Heart left ventricle (tissue), 16 donors: ENCODE measurements at places on chromosomes 3 and 15. TPM values are rescaled to one million over a fixed set of nuclear protein-coding genes. Genes with fewer than 3 reads are reported as not detected.

- no peak for DNase-seq
Observed at GRCh38 chr3:185764163-185764979, 60.5 kb downstream of the IGF2BP2 start.

DNA sequence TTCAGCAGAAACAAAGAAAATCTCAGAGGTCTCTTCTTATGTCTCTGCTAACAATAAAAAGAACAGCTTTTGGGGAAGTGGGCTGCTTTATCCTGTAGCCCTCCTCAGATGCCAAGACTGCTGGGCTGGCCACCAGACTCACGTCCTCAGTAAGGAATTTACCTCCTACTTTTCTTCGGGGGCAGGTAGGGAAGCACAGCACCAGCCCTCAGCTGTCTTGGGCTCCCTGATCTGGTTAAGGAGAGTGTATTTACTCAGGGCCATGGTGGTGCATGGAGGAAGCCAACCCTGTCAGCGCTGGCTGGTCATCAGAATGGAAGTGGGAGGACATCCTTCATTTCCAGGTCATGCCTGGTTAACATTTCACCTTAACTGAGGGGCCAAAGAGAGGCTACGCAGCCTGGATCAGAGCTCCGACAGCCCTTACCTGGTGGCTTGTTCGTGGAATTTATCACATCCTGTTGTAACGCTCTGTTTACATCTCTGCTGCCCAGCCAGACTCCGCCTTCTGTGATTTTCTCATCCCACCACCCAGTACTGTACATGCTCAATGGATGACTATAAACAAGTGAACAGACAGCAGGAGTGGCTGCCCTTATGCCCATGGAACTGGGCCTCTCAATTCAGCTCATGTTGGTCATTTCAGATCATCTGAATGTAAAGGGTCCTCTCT, 108.3 kb downstream of the IGF2BP2 start:
- no peak for DNase-seq

GRCh38 chr15:43292375-43293078, 25.8 kb upstream of the TGM5 start:
- DNase-seq = no peak

DNA sequence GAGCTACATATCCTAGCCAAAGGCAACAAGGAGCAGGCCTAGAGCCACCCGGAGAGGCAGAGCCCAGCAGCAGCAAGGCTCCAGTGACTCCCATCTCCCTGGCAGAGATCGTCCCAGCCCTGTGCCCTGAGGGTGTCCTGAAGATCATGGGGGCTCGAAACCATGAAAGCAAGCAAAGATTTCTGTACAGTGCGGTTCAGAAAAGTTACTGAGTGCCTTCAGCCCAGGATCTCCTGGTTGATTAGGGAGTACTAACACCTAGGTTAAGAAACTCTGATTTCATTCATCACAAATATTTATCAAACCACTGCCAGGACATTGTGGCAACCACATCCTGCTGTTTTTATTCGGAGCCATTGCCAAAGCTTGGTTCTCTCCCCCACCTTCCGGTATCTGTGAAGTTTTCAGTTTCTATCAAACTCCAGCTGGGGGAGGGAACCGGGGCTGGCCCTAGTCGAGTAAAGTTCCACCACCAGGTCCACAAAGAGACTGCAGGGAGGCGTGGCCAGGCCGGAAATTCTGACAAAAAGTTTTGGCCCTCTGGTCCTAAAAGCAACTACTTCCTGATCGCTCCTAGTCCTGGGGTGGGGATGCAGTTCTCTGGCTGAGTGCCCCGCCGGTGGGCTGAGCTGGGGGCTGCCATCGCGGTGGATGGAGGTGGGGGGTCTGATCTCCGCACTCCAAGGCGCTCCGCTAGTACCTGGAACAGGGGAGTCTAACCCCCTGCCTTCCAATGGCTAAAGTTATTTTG, 1.2 kb downstream of the RAB43 start:
- DNase-seq = peak; percentile 90

- no peak for DNase-seq
Observed at GRCh38 chr3:39025222-39025970, 26.3 kb downstream of the SCN11A start.

The RTP3 gene
- total RNA-seq = not detected

- no peak for DNase-seq
Observed at GRCh38 chr15:68316061-68316804, 38.7 kb downstream of the FEM1B start.

- no peak for DNase-seq
Observed at GRCh38 chr3:78462021-78462420, 1305.8 kb downstream of the ROBO1 start.

DNA sequence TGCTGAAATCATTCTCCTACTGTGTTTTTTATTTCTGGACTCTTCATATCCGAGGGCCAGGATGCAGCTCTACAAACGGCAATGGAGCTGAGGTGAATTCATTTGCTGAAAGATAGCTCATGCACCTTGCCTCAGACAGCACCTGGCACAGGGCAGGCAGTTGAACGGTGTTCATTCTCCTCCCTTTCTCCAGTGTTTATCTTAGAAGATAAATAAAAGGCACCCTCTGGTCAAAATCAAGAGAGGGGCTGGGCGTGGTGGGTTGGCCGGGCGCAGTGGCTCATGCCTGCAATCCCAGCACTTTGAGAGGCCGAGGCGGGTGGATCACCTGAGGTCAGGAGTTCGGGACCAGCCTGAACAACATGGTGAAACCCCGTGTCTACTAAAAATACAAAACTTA, 79.3 kb upstream of the LMOD3 start:
- DNase-seq = no peak
